ENCODE measurements at places on chromosomes 16 and 17. TPM values are rescaled to one million over a fixed set of nuclear protein-coding genes. Genes with fewer than 3 reads are reported as not detected.
A peak's percentile ranks its signal among the peaks of the same experiment; 100 is the strongest.

GRCh38 chr17:79985361-79985942, 50.2 kb downstream of the TBC1D16 start:
- DNase-seq: no peak

GRCh38 chr17:44273607-44274006, 5.7 kb upstream of the SLC4A1 start:
- DNase-seq: no peak

- peak; percentile 37 for DNase-seq
Observed at GRCh38 chr17:46964315-46965265, 14.5 kb downstream of the RPRML start.

DNA sequence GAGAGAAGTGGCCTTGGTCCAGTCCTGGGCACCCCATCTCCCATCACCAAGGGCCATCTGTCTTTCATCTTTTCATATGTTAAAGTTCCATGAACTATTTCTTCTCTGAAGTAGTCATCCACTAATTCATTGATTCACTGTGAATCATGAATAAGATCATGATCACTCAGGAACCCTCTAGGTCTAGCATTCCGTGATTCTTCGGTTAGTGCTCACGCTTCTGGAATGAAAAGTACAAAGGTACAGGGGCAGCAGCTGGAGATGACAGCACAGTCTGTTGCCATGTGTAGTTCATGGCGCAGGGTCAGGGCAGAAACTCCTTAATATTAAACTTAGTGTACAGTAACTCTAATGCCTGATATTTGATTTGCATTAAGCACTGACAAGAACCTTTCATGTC, 127.1 kb downstream of the CDH13 start:
- DNase-seq: no peak

DNA sequence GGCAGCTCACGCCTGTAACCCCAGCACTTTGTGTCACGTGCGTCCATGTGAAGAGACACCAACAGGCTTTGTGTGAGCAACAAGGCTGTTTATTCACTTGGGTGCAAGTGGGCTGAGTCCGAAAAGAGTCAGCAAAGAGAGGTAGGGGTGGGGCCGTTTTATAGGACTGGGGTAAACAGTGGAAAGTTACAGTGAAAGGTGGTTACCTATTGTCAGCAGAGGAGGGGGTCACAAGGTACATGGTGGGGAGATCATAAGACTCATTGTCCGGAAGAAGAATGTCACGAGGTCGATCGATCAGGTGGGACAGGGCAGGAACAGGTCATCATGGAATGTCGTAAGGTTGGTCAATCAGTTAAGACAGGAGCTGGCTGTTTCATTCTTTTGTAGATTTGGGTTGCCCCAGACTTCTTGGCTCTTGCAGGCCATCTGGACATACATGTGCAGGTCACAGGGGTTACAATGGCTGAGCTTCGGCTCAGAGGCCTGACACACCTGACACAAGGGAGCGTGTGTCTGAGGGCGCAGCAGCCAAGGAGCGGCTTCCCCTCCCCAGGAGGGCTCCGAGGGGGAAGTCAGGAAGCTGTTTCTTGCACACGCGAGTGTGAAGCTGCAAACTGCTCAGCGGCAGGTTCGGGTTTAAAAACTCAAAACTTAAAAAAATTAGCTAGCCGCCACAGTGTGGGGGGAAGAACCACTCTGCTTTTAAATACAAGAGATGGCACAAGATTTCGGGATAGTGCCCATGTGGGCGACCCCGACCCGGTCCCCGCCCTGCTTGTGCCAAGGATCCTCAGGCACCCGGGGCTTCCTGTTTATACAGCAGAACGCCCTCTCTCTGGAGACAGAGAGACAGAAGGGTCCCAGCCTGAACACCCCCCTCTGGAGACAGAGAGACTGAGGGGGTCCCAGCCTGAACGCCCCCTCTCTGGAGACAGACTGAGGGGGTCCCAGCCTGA, 12.4 kb upstream of the TEX19 start:
- no peak for DNase-seq

GPR179 gene
- total RNA-seq: 0.07 TPM

DNA sequence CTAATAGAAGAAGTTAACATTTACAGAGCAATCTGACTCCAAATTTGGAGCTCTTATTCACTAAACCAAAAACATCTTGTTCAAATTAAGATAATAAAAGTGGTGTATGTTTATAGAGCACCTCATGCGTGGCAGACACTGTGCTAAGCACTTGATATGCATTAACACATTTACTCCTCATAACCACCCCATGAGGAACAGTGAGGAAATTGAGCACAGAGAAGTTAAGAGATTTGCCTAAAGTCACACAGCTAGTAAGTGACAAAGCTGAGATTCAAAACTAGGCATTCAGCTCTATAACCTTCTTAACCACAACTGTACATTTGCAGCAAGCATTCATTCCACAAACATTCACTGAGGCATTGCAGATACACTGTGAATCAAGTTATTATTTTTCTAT, 94.0 kb downstream of the VAT1L start:
- DNase-seq: no peak

TP53TG3 gene
- not detected for total RNA-seq

CFAP97D1 gene
- not detected for total RNA-seq

- DNase-seq: no peak
Observed at GRCh38 chr16:16146380-16147315, 76.6 kb downstream of the ABCC6 start.

RAB37 gene
- total RNA-seq: not detected
